ENCODE measurements at places on chromosomes 5 and 9. TPM values are rescaled to one million over a fixed set of nuclear protein-coding genes. Genes with fewer than 3 reads are reported as not detected.

Gene CNTNAP3B
- total RNA-seq: not detected

Gene SEMA6A
- total RNA-seq: not detected

Gene MARVELD2
- total RNA-seq: 0.16 TPM

Gene TAS2R1
- not detected for total RNA-seq

Gene LRRTM2
- 0.44 TPM for total RNA-seq

Gene PLK2
- total RNA-seq: 20.1 TPM

Gene SUSD3
- total RNA-seq: 29.7 TPM

Gene RNF183
- total RNA-seq: not detected

Gene INSL4
- not detected for total RNA-seq

Gene SOHLH1
- total RNA-seq: not detected

Gene CLINT1
- 95.2 TPM for total RNA-seq

Gene FOXD4
- not detected for total RNA-seq

Gene SLC34A3
- total RNA-seq: not detected

Gene RMI1
- total RNA-seq: 26.1 TPM

Gene C5orf58
- total RNA-seq: not detected

Gene ZMAT2
- 53.9 TPM for total RNA-seq

Gene ZNF366
- not detected for total RNA-seq

Gene PRSS3
- not detected for total RNA-seq

Gene GFPT2
- total RNA-seq: not detected

Gene PNPLA7
- 1.6 TPM for total RNA-seq

Gene CNTFR
- total RNA-seq: not detected

Gene HCN1
- not detected for total RNA-seq

Gene AMBP
- total RNA-seq: not detected

Gene EGFLAM
- total RNA-seq: not detected

Gene TNFSF15
- total RNA-seq: 0.28 TPM

Gene OBP2B
- not detected for total RNA-seq

Gene PLPPR1
- not detected for total RNA-seq

Gene NOL6
- 65.3 TPM for total RNA-seq

Gene MEF2C
- 0.25 TPM for total RNA-seq

Gene IFNA5
- total RNA-seq: not detected

Gene CCIN
- not detected for total RNA-seq

Gene FGF1
- not detected for total RNA-seq

Gene PCDHGC3
- 0.21 TPM for total RNA-seq

Gene BSPRY
- total RNA-seq: 11.1 TPM

Gene SAPCD2
- total RNA-seq: 26.5 TPM

Gene SIT1
- 92.1 TPM for total RNA-seq

Gene CKMT2
- not detected for total RNA-seq

Gene HAVCR1
- total RNA-seq: 1.2 TPM

Gene PFN3
- not detected for total RNA-seq

Gene SLC34A1
- total RNA-seq: not detected

Gene PAEP
- total RNA-seq: not detected

Gene FOXE1
- total RNA-seq: not detected

Gene CDH9
- total RNA-seq: not detected

Gene PGM5
- total RNA-seq: not detected

Gene CBY3
- 0.51 TPM for total RNA-seq

Gene SOX30
- 0.11 TPM for total RNA-seq

Gene ATP6V0E1
- 148 TPM for total RNA-seq

Gene PLAC8L1
- 0.74 TPM for total RNA-seq
